Calu3 (cell line): ENCODE measurements at places on chromosomes 7 and 10.

- no peak for DNase-seq
These were observed 92.2 kb downstream of the NPSR1 start for GRCh38 chr7:34750209-34750608.

GRCh38 chr10:98664329-98665042 is 217.8 kb upstream of the HPS1 start:
- DNase-seq, result peak; percentile 0

GRCh38 chr7:129950933-129951225 is 1.9 kb downstream of the UBE2H start:
- DNase-seq, result no peak

- no peak for DNase-seq
These were observed 868.9 kb upstream of the AUTS2 start for GRCh38 chr7:68729371-68729770.

GRCh38 chr10:11921800-11922392 is 98.7 kb downstream of the PROSER2 start:
- DNase-seq, result no peak

DNA sequence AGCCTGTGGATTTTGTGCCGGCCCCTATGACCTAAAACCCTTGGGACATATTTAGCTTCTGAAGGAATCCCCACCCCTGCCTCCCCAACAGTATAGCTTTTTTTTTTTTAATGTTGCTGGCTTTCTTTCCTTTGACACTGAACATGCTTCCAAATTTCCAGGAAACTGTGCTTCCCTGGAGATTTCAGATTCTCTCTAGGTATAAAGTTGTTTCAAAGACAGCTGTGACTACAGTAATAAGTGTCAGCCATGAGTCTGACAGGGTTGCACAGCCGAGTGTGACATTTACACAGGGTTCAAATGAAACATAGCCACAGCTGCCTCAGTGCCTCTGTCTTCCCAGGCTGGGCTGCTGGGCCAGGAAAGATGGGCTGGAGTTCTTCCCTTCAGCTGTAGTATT is 466.6 kb upstream of the COBL start:
- DNase-seq, result no peak

GRCh38 chr10:132709471-132709951 is 76.4 kb downstream of the NKX6-2 start:
- DNase-seq, result no peak

DNA sequence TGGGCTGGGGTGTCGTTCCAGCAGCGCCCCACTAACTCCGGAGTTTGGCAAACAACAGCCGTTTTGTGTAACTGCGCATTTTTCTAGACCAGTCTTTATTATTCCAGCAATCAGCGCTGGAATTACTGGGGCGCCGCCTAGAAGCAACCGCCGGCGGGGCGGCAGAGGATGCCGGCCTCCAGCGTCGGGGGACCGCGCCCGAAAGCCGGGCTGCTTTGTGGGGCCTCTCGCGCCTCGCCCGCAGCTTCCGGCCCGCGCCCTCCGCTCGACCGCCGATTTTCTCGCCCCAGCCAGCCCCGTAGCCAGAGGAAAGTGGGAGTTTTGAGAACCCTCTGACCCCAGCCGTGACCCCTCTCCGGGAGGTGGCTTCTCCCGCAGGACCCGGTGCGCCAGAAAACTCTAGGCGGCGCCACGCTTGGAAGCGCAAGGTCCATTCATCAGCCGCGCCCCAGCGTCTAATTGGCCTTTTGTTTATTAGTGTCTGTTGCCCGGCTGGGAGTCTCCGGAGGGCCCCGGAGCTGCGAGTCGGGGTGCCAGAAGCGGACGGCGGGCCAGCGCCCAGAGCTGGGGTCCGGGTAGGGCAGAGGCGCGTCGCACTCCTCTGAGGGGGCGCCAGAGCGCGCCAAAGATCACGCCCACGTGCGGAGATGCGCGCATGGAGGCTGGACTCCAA is 10.7 kb downstream of the EMX2 start:
- DNase-seq, result no peak

DNA sequence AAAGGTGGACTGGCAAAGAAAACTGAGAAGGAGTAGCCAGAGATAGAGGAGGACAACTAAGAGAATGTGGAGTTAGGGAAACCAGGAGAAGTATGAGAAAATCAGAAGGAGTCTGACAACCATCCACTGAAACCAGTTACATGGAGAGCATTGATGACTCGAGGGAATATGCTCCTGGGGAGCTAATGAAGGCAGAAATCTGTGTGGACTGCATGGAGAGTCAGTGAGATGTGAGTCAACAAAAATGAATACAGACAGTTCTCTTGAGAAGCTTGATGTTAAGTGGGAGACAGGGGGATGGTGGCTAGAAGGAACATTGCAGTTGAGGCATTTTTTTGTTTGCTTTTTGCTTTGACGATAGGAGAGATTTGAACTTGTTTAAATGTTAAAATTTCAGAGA is 34.3 kb upstream of the ZNF32 start:
- DNase-seq, result no peak

- no peak for DNase-seq
These were observed 85.2 kb upstream of the SGCE start for GRCh38 chr7:94741179-94741578.

GRCh38 chr7:120108376-120108775 is 164.6 kb upstream of the KCND2 start:
- no peak for DNase-seq

DNA sequence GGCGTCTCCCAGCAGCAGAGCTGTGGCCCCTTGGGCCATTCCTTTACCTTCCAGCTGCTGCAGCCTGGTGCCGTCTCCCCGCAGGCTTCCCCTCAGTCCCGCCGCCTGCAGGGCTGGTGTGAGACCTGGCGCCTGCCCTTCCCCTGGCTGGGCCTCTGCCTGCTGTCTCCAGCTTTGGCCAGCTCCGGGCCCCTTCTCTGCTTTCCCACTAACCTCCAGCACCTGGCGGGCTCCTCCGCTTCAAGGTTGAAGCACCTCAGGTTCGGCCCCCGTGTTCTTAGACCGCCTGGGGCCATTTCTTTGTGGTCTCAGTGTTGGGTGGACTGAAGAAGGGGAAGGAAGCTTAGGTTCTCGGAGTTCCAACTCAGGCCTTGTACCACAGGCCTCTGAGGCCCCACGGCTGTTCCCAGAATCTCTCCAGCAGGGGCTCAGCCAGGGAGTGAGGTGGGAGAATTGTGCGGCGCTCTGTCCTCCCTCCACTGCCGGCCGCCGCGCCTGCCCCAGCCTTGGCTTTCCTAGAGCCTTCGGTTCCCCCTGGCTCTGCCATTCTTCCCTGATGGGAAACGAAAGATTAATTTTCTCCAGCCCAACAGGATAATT is 30.3 kb downstream of the GBX1 start:
- DNase-seq, result no peak

GRCh38 chr10:32123021-32123420 is 66.8 kb upstream of the KIF5B start:
- no peak for DNase-seq

- DNase-seq, result no peak
These were observed 13.3 kb downstream of the SLC37A3 start for GRCh38 chr7:140384894-140385545.

GRCh38 chr10:72106154-72106849 is 18.0 kb upstream of the SPOCK2 start:
- no peak for DNase-seq

GRCh38 chr10:60962946-60963345 is 19.0 kb upstream of the RHOBTB1 start:
- no peak for DNase-seq

GRCh38 chr7:69857014-69857413 is 258.7 kb downstream of the AUTS2 start:
- no peak for DNase-seq

DNA sequence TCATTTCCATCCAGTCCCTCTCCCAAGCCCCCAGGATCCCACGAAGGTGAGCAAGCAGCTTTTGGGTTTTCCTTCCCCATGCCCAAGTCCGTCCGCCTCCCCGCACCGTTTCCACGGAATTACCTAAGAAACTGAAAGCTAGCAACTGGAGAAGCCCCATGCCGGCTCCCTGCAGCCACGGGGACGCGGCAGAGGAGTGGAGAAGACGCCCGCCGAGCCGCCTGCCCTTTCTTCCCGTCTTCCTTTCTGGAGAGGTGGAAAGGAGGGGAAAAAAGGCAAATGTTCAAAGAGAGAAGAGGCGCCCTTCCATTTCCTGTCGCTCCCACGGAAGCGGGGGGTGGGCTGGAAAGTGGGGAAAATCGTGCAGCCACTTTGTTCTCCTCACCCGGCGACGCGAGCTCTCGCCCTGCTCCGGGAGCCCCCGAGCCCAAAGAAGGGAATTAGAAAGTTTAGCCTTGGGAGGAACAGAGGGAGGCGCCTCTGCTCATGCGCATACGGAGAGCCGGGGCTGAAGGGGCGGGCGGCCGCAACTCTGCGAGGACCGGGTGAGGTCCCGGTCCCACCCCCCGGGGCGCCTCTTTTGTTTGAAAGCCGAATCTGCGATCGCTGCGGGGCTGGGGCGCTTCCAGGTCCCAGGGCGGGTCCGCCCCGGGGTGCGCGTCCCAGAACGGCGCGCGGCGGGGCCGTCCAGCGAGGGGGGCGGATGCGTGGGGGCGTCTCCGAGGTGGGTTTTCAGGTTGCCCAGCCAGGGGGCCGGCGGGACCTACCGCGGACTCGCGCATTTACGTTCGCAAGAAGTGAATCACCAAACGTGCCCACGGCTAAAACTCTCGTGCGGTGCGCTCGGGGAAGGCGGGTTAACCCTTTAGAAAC is at the start of gene LAMB1:
LAMB1 (minus strand) TSS at position 436 of the 873 bp plus-strand sequence; CDS start at position 160, 276 bp downstream.
- peak; percentile 79 for DNase-seq

- DNase-seq, result no peak
These were observed 1149.2 kb downstream of the GRM8 start for GRCh38 chr7:126103582-126103981.

DNA sequence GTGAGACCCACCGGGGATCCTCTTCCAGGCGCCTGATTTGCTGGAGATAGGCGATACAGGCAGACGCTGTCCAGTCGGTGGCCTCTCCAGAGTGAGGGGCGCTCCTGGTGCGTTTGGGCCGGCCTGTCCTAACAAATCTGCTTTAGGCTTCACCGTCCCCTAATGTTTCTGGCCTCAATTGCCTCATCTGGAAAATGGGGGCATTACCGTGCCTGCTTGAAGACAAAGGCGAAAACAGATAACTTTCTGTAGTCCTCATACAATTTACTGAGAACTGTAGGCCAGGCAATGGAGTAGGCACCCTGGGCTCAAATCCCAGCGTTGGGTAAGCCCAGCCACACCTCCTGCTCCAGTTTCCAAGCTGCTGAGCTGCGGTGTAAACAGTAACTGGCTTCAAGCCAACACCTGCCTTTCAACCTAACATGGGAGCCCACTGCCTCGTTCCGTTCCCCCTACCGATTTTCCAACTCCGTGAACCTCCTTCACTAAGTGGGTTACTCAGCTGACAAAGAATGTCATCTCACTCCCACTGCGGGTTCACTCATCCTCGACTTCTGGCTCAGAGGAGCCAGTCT is 589 bp upstream of the ZFAND4 start:
- DNase-seq, result no peak

GRCh38 chr10:22158426-22158825 is 59.4 kb downstream of the EBLN1 start:
- no peak for DNase-seq
